Neural crest cell (in vitro differentiated cells): ENCODE measurements at places on chromosomes 13 and 19. TPM values are rescaled to one million over a fixed set of nuclear protein-coding genes. Genes with fewer than 3 reads are reported as not detected.

DNA sequence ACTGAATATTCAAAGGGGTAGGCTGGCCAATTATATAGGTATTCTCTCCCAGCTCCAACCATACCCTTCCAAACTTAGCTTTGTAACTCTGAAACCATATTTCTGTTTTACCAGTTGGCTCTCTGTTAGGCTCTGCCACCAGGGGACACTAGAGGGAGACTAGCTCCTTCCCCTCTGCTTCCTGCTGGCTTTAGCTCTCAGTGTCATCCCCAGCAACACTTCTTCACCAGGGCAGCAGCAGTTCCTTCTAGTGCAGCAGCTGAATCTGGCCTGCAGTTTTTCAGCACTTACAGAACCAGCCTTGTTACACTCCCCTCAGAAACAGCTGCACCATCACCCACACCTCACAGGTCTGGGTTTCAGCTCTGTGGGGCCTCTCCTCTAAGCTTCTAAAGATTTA, 51.0 kb upstream of the DOCK9 start:
- DNase-seq: no peak

DNA sequence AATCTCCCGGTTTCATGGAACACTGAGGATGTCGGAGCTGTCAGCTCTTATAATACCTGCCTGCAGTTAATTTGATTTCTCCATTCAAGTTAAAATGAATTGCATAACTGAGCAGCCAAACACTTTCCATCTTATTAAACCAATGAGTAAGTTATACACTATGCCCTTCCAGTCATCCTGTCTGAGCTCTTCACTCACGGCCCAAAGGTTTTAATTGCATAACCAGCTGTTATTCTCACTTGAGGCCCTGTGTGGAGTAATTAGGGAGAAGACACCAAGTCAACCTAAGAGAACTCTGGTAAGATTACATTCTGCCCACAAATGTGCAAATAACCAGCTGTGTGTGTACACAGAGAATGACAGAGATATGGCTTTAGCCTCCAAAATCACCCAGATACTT, 303.5 kb downstream of the TBC1D4 start:
- DNase-seq: no peak

- no peak for DNase-seq
Observed at GRCh38 chr19:13022859-13023636, 27.8 kb downstream of the NFIX start.

Gene LRRC25
- not detected in 2 replicates for total RNA-seq

DNA sequence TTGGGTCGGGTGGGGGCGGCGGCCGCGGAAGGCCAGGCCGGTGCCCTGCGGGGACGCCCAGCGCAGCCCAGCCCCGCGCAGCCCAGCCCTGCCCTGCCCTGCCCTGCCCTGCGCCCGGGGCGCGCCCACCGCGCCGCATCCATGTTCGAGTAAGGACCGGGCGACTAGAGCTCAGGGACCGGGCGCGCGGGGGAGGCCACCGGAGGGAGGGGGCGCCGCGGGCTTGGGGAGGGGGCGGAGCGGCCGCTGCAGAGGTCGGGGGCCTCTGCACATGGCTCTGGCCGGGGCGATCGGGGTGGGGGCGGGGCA, 169 bp downstream of the GRAMD1A start:
- DNase-seq: no peak

- DNase-seq: no peak
Observed at GRCh38 chr19:5154799-5155426, 185.7 kb downstream of the PTPRS start.

DNA sequence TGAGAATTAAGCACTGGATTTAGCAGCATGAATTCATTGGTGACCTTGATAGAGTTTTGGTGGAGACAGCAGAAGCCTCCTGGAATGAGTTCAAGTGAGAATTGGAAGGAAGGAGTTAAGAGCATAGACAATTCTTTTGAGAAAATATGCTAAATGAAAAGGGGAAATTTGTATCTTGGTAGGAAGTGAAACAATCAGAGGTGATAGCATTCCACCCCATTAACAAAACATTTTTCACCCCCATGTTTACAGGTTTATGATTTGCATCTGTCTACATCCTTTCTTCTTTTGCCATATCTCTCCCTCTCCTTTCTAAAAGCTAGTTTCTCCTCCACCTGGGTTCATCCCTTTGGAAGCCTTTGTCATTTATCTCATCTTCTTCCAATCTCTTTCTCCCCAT, 27.5 kb downstream of the LNX2 start:
- no peak for DNase-seq

DNA sequence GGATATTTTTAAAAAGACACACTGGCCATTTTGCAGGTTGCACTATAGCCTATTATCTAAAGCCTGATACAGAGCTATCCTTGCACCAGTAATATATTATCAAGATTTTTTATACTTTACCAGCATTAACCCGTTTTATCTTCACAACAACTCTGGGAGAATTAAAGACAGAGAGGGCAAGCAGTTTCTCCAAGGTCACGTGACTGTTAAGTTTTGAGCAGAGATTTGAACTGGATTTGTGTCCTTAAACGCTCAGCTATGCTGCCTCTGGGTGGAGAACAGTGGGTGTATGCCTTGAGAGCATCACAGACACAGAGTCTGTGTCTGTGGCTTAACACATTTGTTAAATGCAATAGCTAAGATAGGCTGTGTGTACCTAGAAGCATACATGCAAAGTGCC, 147.2 kb downstream of the MYO16 start:
- no peak for DNase-seq

Gene PRR22
- 6.7 and 6.8 TPM in 2 replicates for total RNA-seq

GRCh38 chr13:26340807-26341206, 86.9 kb downstream of the CDK8 start:
- no peak for DNase-seq

GRCh38 chr19:18780631-18781030, 10.5 kb downstream of the COMP start:
- DNase-seq: no peak

- no peak for DNase-seq
Observed at GRCh38 chr19:1351381-1351851, 32.3 kb upstream of the NDUFS7 start.

GRCh38 chr19:11324079-11324661, 15.3 kb downstream of the RAB3D start:
- DNase-seq: no peak

Gene ADAMTS10
- 30.9 and 31.4 TPM in 2 replicates for total RNA-seq

Gene APC2
- total RNA-seq: 39.2 and 43.0 TPM in 2 replicates

GRCh38 chr19:40567750-40568494, 8.8 kb upstream of the SHKBP1 start:
- DNase-seq: no peak

DNA sequence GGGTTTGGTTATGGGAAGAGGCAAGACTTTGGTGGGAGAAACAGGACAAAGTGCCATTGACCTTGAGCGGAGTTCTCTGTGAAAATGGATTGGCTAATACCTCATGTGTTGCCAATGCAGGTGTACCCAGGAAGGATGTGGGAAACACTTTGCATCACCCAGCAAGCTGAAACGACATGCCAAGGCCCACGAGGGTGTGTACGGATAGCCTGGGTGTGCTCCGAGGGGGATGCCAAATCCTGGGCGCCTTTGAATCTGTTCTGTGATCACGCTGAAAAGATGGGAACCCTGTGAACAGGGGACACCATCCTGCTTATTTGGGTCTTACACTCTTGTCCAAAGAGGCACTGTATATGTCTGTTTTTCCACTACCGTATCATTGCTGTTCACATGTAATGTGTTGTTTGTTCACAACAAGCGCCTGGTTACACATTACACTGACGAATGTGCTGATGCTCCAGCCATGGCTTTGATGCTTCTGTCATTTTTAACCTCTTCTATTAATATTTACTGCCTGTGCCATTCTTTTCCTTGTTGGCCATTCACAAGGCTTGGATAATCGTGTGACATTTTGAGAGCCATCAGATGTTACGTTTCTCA, 8.3 kb downstream of the GTF3A start:
- no peak for DNase-seq

GRCh38 chr19:22604571-22605274, 29.4 kb upstream of the ZNF492 start:
- DNase-seq: no peak

GRCh38 chr19:6056801-6057650, 53.3 kb downstream of the RFX2 start:
- no peak for DNase-seq

Gene EBI3
- total RNA-seq: not detected in 2 replicates

- DNase-seq: no peak
Observed at GRCh38 chr13:42028113-42028799, 20.2 kb upstream of the DGKH start.

- DNase-seq: no peak
Observed at GRCh38 chr19:48206397-48207093, 36.1 kb downstream of the ZSWIM9 start.

GRCh38 chr19:2329501-2329916, 1.0 kb downstream of the SPPL2B start:
- no peak for DNase-seq

DNA sequence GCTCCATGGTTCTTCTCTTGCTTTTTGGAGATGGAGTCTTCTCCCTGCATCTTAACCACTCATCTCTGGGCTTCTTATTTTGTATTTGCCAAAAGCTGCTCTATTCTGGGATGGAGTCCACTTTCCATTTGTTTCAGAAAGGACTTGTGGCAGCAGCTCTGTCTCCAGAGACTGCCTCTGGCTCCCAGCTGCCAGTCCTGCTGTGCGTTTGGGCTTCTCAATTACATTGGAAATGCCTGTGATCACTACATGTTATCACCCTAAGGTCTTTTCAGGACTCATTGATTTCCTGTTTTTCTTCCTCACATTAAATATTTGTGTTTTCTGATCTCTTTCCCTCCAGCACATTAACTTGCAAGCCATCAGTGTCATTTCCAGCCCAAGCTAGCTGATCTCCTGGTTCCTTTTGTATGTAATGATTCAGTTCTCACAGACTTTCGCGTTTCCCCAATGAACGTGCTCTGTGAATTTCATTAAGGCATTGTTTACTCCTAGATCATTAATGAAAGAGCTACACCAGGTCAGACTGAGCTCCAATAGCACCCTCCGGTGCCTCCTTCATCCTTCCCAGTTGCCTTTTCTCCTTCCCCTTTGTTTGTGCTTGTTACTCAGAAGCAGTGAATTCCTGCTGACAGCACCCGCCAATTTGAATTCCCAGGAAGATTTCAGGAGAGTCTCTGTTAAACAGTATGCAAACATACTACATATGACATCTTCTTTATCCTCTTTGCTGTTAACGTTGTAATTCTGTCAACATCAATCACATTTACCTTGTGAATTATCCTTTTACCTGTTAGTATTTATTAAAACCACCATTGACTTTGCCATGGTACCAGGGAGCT, 3.0 kb downstream of the CBY2 start:
- DNase-seq: no peak

Gene DMKN
- total RNA-seq: not detected in 2 replicates

GRCh38 chr19:20969898-20970297, 46.8 kb downstream of the ZNF85 start:
- no peak for DNase-seq

- DNase-seq: no peak
Observed at GRCh38 chr19:56109226-56109625, 11.9 kb downstream of the ZNF787 start.

Gene ZNF382
- 22.1 and 24.7 TPM in 2 replicates for total RNA-seq

DNA sequence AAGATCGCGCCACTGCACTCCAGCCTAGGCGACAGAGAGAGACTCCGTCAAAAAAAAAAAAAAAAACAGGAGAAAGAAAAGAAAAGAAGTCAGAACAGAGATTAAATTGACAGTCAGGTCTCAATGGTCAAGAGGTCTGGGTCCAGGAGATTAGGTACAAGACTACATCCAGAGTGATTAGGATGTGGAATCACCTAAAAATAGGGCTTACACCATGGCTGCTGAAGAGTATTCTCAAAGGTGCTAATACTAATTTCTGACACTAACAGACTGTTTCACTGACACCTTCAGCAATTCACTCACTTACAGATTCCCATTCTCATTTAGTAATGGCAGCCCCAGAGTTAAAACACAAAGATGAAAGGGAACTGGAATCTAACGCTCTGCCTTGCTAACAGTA, 91.7 kb downstream of the TBC1D4 start:
- no peak for DNase-seq

DNA sequence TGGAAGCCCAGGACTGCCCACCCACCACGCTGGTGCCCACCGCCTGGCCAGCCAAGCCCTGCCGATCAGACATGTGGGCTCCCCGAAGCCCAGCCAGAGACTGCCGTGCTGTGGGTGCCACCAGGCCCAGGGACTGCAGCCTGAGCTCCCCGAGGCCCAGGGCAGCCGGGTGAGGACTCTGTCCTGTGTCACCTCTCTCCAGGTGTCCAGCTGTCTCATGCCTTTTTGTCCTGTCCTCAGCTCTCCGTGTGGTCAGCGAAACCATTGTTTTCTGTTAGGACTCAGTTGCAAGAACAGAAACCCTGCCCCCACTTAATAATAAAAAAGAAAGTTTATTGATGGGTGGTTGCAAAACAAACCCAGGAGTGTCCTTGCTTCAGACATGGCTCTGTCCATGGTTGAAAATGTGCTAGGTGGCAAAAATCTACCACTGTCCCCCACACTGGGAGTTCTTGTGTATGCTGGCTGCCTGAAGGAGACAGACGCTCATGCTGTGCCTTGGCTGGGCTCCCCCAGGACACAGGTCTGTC, 9.9 kb downstream of the PLEKHF1 start:
- no peak for DNase-seq

Gene LILRA1
- not detected in 2 replicates for total RNA-seq

- DNase-seq: no peak
Observed at GRCh38 chr19:15072930-15073647, 8.9 kb upstream of the OR1I1 start.
